Chondrocyte (in vitro differentiated cells): ENCODE measurements at places on chromosomes 16 and 17. TPM values are rescaled to one million over a fixed set of nuclear protein-coding genes. Genes with fewer than 3 reads are reported as not detected.

- no peaks in the 10 kb centered on the region for H3K27me3 ChIP-seq
- H3K27ac ChIP-seq, result peak overlapping the region; percentile 92
- H3K36me3 ChIP-seq, result no peaks in the 10 kb centered on the region
Measured at GRCh38 chr17:28950017-28950751, 1.1 kb downstream of the PHF12 start.

- peaks cover 6% of the 10 kb centered on the region for H3K4me1 ChIP-seq
- no peak overlapping the region for H3K27ac ChIP-seq
- peaks cover 12% of the 10 kb centered on the region for H3K36me3 ChIP-seq
- no peak for DNase-seq
- H3K27me3 ChIP-seq, result no peaks in the 10 kb centered on the region
Measured at GRCh38 chr16:4461250-4462085, 13.0 kb downstream of the NMRAL1 start.

DNA sequence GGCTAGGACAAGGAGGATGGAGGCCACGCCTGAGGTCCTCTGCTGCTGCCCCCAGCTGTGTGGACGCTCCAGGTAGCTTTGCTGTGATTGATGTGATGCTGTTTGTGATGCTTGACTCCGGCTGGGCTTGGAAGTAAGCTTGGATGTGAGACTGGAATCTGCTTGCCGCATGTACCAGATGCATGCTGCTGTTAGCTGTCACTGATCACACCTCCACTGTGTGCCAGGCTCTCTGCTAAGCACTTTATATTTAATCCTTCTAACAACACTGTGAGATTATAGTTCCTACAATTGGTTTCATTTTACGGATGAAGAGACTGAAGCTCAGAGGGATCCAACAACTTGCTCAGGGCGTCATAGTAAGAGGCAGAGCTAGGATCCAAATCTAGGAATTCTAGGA, 23.5 kb downstream of the SNX29 start:
- no peak for DNase-seq
- H3K27me3 ChIP-seq, result no peaks in the 10 kb centered on the region
- H3K27ac ChIP-seq, result no peak overlapping the region
- peaks cover 8% of the 10 kb centered on the region for H3K4me1 ChIP-seq

- H3K4me3 ChIP-seq, result no peak overlapping the region
- no peak overlapping the region for H3K27ac ChIP-seq
- DNase-seq, result no peak
- H3K36me3 ChIP-seq, result no peaks in the 10 kb centered on the region
- peaks cover 15% of the 10 kb centered on the region for H3K4me1 ChIP-seq
Measured at GRCh38 chr16:85529489-85530369, 83.4 kb upstream of the GSE1 start.

GRCh38 chr17:48513666-48514455, 16.9 kb downstream of the HOXB1 start:
- peaks cover 50% of the 10 kb centered on the region for H3K27me3 ChIP-seq
- H3K36me3 ChIP-seq, result no peaks in the 10 kb centered on the region

DNA sequence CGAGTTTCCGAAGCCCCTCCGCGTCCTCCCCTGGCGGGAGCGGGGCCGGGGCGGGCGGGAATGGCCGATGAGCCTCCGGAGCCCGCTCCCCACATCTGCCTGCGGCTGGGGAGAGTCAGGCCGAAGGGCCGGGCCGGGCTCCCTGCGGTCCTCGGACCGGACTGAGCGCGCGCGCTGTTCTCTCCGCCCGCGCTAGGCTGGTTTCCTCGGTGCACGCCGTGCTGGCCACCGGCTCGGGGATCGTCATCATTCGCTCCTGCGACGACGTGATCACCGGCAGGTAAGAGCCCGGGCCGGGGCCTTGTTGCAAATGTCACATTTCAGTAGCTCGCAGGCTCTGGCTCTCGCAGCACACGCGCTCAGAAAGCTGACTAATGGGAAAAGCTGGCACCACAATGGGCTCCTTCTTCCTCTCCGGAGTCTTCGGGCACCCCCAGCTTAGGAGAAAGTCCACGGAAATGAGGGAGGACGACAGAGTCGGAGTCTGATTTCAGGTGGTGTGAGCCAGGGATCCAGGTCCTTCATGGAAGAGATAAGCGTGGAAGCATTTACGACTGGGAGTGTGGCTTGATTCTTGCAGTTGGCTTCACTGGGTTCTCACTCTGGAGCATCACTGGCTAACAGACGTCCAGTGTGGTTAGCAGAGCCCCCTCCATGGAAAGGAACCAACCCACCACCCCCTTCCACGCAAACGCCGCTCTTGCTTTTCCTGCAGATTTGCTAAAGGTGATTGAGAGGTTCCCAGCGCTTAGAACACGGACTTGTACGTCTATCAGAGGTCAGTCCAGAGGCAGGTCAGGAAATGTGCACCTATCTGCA, 715 bp downstream of the TLCD3A start:
- H3K27ac ChIP-seq, result peak overlapping the region; percentile 82
- no peak for DNase-seq
- peak overlapping the region; percentile 88 for H3K4me3 ChIP-seq
- peaks cover 8% of the 10 kb centered on the region for H3K36me3 ChIP-seq

- H3K4me1 ChIP-seq, result peaks cover 86% of the 10 kb centered on the region
- H3K36me3 ChIP-seq, result peaks cover 35% of the 10 kb centered on the region
- peak overlapping the region; percentile 78 for H3K27ac ChIP-seq
- H3K27me3 ChIP-seq, result no peaks in the 10 kb centered on the region
Measured at GRCh38 chr17:81563861-81564586, 11.9 kb upstream of the FAAP100 start.

The AIPL1 gene
- not detected in 3 replicates for total RNA-seq

The MYO15A gene
- total RNA-seq, result 0.31 to 0.52 TPM in 2 of 3 replicates, not detected in the other
